ENCODE measurements at places on chromosomes 4 and X.

DNA sequence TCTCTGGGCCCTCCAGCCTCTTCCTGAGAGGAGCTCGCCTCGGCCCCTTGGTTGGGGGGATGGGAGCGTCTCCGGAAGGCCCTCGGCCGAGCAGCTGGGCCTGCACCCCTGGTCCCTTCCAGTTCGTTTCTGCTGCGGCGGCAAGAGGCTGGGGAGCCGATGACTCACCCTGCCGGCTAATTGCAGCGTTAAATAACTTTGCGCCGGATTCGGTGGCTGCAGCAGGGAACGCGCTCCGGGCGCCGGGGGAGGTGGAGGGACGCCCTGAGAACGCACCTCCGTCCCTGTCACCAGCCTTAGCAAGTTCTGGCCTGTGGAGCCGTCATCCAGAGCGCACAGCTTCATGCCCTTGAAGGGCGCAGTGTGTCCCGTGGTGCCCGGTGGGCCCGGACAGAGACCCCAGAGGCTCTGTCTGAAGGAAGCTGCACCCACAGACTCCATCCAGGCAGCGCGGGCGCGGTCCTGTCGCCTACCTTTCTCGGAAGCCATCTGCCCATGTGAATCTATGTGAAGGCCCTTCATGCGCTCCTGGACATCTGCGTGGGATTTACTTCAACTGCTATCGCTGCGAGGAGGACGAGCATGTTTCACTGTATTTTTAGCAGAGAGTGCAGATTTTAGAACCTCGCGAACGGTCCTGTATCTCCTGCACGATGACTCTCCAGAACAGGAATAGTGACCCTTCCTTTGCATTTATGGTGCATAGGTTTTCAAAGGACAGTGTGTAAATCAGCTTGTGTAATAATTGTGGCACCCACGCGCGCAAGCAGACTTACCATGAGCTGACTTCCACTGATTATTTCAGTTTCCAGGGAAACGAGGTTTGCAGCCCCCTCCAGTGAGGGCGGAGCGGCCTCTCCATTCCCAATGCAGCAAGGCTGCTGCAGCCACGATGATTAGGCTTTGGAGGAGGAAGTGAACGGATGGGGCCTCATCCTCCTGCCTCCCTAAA lies 1.7 kb upstream of the TMEM271 start:
- DNase-seq, result no peak

GRCh38 chrX:10278716-10279115 lies 121.9 kb downstream of the CLCN4 start:
- DNase-seq, result no peak

DNA sequence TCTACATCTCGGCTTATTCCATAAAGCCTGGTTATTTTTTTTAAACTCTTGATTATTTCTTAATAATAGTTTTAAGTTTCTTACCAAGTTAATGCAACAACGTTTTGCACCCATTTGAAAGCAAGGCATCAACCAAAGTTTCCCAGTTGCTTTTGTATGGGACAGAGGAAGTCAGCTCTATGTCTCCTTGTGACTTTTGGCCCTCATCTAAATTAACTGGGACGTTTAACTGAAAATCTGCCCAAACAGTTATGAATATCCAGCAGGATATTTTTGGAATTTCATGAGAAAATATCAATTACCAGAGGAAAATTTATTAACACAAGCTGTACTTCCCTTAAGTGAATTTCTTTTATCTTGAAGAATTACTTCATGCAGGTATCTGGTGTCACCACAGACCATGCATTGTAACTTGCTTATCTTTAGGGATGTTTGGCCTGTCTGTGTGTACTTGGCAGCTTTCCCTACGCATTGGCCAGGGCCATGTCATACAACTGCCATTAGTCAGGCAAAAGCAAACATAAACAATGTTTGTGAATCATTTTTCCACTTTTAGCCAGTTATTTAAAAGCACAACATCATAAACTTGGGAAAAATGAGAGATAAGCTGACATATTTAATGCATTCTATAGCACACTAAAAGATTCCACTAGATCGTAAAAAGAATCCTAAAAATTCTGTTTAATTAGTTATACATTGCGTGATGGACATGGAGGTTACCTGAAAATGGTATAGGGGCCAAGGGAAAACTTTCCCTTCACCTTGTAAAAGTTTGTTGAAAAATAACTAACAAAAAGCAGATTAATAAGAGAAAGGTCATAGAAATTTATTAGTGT lies 101.4 kb upstream of the PDE5A start:
- no peak for DNase-seq

GRCh38 chr4:119870856-119871255 lies 195.8 kb downstream of the MAD2L1 start:
- no peak for DNase-seq

- no peak for DNase-seq
Measured at GRCh38 chrX:113892401-113892800, 691.5 kb upstream of the HTR2C start.

- no peak for DNase-seq
Measured at GRCh38 chr4:37948542-37948941, 11.7 kb upstream of the PTTG2 start.

- DNase-seq, result no peak
Measured at GRCh38 chrX:25976683-25977310, 161.3 kb upstream of the MAGEB18 start.

GRCh38 chrX:7272346-7272745 lies 124.4 kb upstream of the PUDP start:
- no peak for DNase-seq

DNA sequence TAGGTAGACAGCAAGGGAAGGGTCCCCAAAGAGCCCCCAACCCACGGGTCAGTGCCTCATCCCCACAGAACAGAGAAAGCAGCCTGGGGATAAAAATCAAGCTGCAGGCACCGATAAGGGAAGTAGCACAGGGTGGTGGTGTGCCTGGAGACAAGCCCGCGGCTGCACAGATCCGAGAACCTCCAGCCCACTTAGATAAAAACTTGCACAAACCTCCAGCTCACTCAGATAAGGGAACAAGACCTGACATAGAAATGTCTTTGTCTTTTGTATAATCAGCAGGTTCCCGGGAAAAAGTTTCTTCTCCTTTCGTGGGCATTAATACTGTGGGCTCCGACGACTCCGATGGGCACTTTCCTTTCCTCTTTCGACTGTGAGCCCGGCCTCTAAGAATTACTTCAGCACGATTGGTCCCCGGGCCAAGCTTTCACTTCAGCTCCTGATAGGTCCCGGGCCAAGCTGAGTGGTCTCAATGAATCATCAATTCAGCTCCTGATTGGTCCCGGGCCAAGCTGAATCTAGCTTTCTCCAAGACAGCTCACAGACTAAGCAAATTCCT lies 32.4 kb downstream of the PRDX4 start:
- DNase-seq, result no peak

- no peak for DNase-seq
Measured at GRCh38 chrX:119758731-119759247, 401 bp downstream of the SOWAHD start.

GRCh38 chr4:174320494-174321199 lies 36.9 kb downstream of the CEP44 start:
- no peak for DNase-seq

DNA sequence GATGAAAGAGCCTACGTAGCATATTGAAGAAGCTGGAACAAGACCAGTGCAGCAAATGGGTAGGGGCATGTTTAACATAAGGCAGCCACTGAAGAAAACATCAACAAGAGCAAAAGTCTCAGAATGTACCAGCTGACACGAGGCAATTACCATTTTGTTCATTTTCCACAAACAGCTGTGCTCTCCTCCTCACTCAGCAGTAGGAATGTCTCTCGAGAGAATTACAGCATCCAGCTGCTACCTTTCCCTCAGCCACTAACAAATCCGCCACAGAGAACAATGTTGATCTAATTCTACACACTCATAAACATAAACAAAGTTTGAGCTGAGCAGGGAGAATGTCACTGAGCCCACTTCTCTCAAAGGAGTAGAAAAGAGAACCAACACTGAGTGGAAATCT lies 68.0 kb downstream of the OPHN1 start:
- no peak for DNase-seq

DNA sequence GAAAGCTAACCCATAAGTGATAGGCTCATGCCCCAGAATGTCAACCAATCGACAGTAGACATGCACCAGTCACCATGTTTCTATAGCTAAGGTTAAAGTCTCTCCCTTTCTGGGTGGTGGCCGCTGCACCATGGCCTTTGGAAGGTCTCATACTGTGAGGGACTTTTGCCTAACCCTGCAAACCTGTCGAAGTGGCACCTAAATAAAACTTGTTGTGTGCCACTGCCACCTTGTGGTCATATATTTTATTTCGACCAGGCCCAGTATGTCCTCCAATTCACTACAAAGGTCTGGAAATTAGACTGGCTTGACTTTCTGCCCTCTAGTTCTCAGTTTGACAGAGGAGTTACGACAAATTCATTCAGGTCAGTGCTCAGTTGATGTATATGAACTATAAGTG lies 163.1 kb downstream of the SMARCA1 start:
- peak; percentile 6 for DNase-seq

GRCh38 chr4:141248029-141248428 lies 27.3 kb downstream of the ZNF330 start:
- DNase-seq, result no peak

DNA sequence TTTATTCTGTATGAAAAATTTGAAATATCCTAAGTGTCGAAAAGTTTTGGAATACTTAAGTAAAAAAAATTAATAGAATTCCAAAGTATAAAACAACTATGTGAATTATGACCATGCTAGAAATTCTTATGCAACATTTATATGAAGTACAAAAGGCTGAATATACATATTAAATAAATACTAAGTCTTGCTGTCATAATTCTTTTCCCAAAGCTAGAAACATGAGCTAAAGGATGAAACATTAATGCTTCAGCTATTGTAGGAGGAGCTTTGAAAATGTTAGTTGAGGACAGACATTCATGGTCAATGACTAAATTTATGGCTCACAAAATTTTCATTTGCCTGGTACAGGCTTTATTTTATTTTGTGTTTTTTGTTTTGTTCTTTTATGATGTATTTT lies 207.3 kb downstream of the GABRB1 start:
- no peak for DNase-seq

DNA sequence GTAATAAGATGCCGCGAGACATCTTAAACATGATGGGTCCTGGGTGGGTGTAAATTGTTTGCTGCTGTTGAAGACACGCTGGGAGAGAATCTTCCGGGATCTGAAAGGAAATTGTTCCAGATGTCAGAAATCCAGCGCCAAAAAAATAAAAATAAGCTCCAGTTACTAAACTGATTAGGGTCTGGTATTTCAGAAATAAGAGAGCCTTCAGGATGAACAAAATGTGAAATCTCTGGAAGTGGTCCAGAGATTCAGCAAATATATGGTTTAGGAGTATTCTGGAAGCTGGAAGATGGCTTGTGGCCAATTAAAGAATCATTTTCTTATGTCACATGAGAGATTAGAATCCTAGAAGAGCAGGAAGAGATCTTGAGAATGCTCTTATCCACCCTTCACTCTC lies 75.8 kb upstream of the NHS start:
- DNase-seq, result no peak

DNA sequence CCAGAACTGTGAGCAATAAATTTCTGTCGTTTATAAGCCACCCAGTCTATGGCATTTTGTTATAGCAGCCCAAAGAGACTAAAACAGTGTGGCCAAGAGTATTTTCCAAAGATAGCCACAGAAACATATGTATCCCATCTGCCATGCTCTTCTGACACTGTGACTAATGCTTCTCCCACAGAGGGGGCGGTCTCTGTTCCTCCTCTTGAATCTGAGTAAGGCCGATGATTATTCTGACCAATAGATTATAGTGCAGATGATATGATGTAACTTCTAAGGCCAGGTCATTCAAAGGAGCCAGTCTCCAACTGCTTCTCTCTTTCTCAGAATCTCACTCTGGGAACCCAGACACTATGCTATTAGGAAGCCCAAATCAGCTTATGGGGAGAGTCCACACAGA lies 570.7 kb downstream of the BCOR start:
- DNase-seq, result no peak

DNA sequence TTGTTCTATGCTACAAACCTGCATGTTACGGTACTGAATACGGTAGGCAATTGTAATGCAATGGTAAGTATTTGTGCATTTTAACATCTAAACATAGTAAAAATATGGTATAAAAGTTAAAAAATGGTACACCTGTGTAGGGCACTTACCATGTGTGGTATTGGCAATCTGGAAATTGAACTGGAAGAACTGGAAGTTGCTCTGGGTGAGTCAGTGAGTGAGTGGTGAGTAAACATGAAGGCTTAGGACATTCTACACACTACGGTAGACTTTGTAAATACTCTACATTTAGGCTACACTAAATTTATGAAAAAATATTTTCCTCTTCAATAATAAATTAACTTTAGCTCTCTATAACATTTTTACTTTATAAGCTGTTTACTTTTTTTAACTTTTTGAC lies 78.9 kb downstream of the RRAGB start:
- DNase-seq, result no peak

- DNase-seq, result no peak
Measured at GRCh38 chr4:40143926-40144508, 52.8 kb upstream of the RHOH start.

DNA sequence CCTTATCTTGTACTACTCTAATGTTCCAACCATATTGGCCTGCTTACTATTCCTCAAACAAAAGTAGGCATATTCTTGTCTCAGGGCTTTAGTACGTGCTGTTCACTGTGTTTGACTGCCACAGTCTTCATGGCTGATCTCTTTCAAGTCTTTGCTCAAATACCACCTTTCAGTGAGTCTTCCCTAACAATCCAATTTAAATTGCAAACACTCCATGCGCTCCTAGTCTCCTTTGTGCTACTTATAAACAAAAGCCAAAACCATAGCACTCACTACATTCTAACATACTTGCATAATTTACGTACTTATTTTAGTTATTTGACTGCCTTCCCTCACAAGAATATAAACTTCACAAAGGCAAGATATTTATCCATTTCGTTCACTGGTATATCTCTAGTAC lies 1.7 kb upstream of the ART3 start:
- DNase-seq, result no peak

DNA sequence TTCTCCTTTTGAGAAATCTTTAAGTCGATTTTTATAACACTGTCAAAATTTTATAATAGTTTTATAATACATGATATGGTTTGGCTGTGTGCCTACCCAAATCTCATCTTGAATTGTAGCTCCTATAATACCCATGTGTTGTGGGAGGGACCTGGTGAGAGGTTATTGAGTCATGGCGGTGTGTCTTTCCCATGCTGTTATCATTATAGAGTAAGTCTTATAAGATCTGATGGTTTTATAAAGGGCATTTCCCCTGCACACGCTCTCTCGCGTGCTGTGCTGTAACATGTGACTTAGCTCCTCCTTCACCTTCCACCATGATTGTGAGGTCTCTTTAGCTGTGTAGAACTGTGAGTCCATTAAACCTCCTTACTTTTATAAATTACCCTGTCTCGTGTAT lies 364.0 kb upstream of the SPANXN4 start:
- no peak for DNase-seq

- DNase-seq, result peak; percentile 21
Measured at GRCh38 chr4:56410247-56411062, 23.2 kb upstream of the AASDH start.

GRCh38 chr4:15636818-15637217 lies 18.3 kb downstream of the FBXL5 start:
- no peak for DNase-seq
